HS-27A (cell line): ENCODE measurements at places on chromosomes 6 and 20.

GRCh38 chr20:575230-575629 is 31.6 kb upstream of the CSNK2A1 start:
- DNase-seq: no peak

GRCh38 chr6:63307581-63308246 is 12.1 kb downstream of the LGSN start:
- DNase-seq: peak; percentile 2

GRCh38 chr6:142551274-142551811 is 249.5 kb downstream of the ADGRG6 start:
- no peak for DNase-seq

DNA sequence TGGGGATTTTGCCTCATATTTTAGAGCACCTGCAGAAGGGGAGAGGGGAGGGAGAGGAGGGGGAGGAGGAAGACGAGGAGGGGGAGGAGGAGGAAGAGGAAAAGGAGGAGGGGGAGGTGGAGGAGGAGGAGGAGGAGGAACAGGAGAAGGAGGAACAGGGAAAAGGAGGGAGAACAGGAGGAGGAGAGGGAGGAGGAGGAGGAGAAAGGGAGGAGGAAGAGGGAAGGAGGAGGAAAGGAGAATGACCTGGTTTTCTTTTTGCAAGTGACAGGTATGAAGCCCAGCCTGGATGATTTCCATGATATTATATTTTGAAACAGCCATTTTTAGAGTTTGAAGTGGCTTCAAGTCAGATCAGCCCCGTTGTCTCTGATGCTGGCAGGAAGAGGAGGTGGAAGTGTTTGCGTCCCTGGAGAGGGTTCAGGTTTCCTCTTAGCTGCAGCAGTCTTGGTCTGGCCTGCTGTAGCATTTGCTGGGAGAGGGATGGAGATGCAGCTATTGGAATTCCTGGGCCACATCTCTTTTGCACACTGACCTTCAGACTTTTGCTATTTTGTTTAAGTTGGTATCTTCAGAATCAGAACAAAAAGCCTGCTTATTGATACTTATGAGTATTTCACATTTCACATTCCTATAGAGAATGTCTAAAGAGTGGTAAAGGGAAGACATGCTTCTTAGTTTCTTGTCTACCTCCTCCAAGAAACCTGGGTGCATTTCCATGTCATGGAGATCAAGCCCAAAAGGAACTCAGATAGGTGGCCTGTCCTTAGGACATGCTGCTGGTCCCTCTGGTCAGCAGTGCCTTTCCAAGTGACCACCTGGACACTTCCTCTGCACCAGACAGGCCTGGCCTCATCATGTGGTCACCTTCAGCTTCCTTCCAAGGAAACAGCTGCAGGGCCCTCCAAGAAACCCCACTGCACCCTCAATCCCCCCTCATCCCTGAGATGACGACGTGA is 54.3 kb upstream of the IYD start:
- DNase-seq: no peak
